ENCODE measurements at places on chromosomes 13 and 19.
A peak's percentile ranks its signal among the peaks of the same experiment; 100 is the strongest.

DNA sequence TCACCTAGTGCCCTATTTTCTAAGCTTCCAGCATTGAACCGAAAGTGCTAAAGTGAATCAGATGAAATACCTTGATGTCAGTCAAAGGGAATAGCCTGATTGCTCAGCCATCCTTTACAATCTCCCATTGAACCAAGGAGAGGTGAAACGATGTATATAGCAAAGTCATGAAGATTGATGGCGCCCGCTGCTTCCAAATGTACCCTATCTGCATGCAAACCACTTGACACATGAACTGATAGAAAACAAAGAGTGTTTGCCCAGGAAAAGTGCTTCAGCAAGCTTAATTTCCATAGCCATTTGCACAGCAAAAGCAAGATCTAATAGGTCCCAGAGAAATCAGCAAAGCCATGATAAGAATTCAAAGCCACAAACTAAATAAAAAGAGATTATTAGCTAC is 624.9 kb upstream of the PCDH9 start:
- DNase-seq: no peak

GRCh38 chr13:77521595-77522367 is 13.7 kb upstream of the SCEL start:
- DNase-seq: no peak

DNA sequence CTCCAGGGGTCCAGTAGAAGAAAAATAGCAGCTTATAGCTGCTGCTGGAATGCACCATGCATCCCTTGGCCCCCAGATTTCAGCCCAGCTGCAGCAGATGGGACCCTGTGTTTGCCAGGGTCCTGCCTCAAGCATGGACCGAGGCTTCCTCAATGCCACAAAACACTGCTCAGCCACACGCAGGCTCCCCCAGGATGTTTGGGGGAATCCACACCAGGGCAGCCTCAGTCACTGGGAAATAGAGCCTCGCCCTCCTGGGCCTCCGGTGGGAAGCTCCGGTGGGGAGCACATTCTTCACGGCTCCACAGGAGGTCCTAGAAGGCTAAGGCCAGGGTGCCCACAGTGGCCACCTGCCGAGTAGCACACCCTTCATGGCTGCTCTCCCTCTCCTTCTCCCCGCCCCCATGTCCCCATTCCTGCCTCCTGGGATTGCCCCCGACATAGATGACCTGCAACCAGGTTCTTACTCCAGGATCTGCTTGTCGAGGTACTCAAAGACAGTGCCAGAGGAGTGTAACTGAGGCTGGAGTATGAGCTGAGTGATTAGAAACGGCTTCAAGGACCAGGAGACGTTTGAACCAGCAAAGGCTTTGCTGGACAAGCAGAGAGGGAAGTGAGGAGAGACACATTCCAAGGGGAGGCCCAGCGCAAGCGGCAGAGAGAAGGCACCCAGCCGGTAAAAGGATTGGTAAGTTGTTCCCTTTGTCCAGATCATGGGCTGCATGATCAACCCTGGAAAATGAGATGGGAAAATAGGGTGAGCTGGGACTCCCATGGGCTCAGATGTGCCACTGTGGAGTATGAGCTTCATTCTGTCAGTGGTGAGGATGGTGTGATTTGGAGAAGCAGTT is 110.7 kb upstream of the UQCRFS1 start:
- no peak for DNase-seq

DNA sequence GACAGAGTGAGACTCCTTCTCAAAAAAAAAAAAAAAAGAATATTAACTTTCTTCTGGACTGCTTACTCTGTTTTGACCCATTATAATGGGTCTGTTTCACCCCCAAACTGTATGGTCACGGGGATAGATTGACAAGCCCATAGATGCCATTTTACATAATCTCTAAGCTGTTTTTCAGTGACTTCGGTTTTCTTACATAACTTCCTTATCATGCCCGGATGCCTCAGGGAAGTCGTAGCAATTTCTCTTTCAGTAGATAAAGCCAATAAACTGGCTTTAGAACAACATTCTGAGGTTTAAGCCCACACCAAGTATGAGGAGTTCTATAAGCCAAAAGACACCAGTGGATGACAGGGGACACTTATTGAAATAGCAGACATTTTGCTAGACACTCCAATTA is 5.9 kb upstream of the ZNF254 start:
- DNase-seq: no peak

GRCh38 chr13:44188257-44188656 is 185.4 kb upstream of the SERP2 start:
- no peak for DNase-seq

- peak; percentile 97 for DNase-seq
Observed at GRCh38 chr19:49580264-49581006, at the start of gene NOSIP. Gene NOSIP, minus strand, starts transcription at chr19:49580556. Its CDS starts 19,865 bp downstream, at chr19:49560691.

DNA sequence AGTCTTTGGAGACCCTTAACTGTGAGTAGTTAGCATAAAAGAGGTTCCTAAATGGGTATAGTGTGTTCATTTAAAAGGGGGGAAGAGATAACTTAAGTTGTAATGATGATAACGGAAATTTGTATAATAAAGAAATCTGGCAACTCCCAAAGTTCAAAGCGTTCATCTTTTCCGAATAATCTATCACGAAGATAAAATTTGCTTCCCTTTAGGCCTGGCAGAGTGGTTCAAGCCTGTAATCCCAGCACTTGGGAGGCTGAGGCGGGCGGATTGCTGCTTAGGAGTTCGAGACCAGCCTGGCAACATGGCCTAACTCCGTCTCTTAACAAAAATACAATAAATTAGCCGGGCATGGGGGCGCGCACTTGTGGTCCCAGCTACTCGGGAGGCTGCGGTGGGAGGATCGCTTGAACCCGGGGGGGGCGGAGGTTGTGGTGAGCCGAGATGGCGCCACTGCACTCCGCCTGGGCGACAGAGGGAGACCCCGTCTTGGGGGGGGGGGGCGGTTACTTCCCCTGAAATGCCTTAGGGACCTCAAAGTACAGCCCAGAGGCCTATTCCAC is 934 bp downstream of the N4BP2L2 start:
- peak; percentile 24 for DNase-seq

DNA sequence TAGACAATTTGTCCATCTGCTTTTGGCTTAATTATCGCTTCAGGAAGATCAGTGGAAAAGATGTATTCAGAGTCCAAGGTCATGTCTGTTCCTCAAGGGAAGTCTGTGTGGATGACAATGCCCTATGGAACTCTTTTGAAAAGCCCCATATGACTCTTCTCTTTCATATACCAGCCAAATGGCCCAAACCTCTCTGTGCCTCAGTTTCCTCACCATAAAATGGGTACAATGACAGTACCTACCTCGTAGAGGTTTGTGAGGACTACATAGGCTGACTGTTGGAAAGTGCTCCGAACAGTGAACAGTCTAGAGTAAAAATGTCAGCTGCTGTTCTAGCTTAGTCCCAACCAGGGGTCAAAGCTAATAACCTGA is 104.6 kb downstream of the COL4A2 start:
- no peak for DNase-seq

DNA sequence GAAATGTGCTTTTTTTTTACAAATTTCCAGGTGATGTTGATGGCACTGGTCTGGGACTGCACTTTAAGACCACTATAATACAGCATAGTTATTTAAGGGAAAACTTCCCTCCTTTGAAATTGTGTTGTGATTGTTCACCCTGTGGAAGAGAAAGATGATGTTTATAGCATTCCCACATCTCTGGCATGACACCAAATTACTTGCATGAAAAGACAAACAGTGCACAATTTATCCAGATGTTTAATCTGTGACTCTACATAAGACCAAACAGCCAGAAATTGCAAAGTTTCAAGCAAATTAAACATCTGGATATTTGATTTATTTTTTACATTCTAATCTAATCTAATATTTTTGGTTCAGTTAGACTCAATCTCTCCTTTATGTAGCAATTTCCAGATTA is 51.6 kb downstream of the UFM1 start:
- no peak for DNase-seq
